ENCODE measurements at places on chromosomes 1 and 21.

GRCh38 chr1:179129702-179130473 lies 48.0 kb downstream of the TOR3A start:
- peak; percentile 66 for DNase-seq

- no peak for DNase-seq
Measured at GRCh38 chr1:83950106-83950661, 48.7 kb downstream of the TTLL7 start.

DNA sequence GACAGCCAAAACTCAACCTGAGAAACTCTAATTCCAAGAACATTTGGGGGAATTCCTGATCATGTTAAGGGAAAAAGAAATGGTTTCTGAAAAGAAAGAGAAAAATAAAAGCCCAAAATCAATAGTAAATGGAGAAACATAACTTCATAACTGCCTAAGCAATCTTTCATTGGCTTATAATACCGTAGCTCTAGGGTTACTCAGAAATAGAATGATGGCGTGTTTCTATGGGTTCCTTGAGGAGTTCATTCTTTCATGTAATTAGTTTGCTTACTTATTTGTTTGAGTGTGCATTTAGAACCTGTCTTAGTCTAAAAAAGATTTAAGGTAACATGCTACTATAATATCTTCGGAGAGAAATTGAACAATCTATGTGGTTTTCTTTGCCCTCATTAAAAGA lies 37.5 kb upstream of the FBXO28 start:
- DNase-seq: no peak

DNA sequence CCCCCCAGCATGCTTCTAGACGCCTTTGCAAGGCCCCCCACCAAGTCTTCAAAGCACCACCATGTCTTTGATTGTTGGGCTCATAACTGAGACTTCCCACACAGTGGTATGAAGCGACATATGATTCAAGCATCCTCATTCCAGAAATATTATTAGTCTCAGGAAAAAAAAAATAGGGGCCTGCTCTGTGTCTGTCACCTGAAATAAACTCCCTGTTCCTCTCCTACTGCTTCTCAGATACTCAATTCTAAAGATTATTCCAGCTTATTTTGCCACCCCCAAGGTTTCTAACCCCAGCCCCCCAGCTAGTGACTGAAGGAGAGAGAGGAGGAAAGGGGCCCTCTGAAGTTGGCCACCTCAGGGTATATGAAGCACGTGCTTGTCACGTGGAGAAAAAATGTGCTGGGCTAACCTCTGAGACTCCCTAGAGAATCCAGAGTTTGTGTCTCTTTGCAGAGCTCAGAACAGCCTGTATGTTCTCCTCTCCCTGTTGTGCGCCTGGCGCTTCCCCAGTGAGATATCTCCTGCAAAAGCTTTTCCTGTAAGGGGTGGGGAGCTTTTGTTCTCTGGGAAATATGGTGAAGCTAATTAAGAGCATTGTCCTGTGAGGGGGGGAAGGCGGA lies 35.9 kb upstream of the RASAL2 start:
- DNase-seq: peak; percentile 65

DNA sequence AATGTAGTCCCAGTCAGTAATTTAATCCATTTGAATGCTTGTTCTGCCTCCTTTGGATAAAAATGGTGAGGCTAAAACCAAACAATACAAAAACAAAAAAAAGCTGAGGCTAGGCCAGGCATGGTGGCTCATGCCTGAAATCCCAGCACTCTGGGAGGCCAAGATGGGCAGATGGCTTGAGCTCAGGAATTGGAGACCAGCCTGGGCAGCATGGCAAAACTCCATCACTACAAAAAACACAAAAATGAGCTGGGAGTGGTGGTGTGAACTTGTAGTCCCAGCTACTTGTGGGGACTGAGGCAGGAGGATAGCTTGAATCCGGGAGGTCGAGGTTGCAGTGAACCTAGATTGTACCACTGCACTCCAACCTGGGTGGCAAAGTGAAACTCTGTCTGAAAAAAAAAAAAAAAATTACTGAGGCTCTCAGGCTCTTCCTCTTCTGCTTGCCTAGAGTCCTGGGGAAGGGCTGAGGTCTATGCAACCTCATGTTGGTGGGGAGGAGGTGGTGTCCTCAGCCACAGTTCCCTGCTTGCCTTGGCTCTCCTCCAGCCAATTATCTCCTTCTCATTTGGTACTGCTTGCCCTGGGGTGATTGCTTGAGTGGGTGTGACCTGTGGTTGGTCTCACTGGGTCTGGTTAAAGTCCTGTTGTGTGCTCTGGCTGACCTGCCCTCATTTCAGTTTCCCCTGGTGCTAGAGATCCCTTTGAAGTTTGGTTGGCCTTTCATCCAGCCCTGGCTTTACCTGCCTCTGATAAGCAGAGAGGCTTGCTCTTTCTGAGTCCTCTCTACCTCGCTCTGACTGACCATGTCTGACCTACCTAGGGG lies 20.9 kb downstream of the S1PR1 start:
- DNase-seq: no peak

- no peak for DNase-seq
Measured at GRCh38 chr1:177392336-177392735, 221.6 kb downstream of the BRINP2 start.

- no peak for DNase-seq
Measured at GRCh38 chr1:235455823-235456222, 48.4 kb downstream of the B3GALNT2 start.

- DNase-seq: no peak
Measured at GRCh38 chr1:70666381-70667140, 255.5 kb downstream of the CTH start.

DNA sequence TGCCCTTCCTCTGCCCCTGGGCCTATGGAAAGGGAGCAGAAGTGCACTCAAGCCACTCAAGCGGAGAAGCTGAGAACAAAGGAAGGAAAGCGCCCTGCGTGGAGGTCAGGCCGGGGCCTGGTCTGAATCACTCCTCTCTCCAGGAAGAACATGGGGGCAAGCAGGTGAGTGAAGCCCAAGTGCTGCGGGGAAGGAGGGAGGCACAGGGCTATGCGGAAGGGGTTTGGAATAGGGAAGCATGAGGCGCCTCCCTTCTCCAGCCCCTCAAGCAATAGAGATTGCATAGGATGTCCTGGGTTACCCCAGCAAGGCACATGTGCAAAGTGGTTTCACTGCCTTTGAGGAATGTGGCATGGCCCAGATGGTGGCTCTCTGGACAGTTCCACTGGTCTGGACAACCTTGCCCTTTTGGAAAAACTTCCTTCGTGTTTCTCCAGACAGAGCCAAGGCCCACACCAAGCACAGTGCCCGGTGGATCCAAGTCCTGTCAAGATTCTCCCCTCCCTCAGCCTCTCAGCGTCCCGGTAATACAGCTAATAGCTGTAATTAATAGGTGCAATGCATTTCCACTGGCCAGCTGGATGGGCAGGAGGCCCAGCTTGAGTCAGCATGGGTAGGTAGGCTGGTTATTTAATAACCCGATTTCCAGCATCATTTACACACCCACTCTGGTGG lies 13.7 kb downstream of the BLACAT1 start:
- DNase-seq: no peak

DNA sequence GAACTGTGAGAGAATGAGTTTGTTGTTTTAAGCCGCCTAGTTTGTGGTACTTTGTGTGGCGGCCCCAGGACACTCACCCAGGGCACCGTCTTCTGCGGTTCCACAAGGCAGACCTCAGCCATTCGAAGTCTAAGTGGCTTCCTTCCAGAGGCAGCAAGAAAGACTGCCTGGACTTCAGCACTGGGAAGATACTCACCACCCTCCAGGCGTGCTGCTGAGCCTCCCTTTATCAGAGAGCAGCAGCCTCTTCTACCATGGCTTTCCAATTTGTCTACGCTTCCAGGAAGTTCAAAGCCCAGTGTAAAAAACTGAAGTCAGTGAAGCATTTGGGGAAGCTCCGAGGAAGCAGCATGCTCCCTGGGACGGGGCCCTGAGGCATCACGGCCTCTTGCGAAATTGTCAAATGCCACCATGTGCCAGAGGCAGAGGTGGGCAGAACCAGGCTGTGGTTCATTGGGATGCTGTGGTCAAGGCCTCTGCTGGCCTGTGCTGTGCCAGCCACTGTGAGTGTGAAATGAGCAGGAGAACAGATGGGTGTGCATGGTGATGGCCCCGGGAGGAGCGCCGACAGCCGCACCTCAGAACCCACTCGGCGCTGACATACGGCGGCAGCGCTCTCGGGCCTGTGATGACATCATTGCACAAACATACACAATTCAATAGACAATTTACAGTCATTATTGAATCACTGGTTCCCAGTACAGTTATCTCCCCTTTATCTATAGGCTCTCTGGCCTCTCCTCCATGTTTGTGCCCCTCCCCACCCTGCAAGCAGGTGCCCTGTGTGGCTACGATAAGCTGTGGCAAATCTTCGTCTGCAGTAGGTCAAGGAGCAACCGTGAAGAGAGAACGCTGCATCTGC lies 110.4 kb downstream of the PDE9A start:
- DNase-seq: no peak

DNA sequence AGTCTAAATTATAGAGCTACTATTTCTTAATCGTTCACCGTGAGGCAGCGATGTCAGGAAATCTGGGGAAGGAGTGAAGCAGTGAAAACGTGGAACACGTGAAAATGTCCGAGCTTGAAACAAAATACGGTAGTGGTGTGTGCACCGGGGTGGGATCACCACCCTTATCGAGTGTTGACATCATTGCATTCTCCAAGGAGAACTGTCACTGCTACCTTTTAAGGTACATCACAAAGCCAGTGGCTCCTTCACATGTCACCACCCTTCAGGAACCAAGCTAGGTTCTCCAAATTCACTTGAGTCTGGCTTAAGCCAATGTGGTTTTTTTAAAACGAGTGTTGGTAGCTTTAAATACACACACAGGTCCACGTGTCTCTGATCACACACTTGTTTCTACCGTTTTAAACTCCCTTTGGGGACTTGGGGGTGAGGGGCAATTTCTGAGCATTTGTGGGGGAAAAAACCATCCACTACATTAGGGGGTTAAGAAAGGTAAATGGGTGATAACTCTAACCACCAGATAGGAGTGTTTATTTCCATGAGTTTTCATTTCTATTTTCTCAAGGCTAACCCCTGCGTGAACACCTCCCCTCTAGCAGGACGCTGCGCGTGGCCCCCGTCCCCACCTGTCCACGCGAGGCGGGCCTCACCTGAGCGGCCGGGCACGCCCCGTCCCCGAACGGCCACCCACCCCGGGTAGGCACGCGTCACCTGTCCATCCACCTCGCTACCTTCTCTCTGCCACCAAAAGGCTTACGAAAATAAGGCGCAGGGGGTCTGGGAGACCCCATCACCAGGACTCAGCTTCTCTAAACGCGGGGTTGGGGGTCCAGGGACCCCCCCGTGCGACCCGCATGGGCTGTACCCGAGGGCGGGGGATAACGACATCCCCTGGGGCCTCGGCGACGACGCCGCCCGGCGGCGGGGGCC lies 978 bp downstream of the PRDM15 start:
- DNase-seq: peak; percentile 66

DNA sequence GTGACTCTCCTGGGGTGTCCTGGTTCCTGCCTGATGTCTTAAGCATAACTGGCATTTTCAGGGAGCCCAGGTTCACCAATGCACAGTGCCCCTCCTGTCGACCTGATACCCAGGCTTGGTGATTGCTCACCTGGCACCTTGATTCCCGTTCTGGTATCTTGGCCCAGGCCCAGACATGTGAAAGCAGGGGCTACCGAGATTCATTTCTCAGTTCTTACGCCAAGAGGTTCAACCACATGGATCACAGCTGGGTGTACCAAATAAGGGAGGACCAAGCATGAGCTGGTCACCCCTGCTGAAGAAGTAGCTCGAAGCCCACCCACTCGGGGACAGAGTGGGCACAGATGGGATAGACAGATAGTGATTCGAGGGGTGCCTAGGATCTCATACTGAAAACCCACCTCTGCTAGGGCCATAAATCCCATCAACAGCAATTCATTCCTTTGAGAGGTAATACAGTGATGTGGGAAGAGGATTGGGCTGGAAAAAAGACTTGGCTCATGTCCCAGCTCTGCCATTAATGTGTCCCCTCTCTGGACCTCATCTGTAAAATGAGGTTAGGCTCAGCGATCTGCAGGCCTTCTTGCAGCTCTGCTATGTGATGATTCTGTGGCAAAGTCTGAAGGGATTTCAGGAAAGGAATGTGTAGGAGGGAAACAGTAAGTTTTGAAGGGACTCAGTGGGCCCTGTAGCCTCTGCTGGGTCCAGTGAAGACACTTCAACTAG lies 2.7 kb downstream of the EPHX1 start:
- DNase-seq: peak; percentile 30

- DNase-seq: no peak
Measured at GRCh38 chr21:42839271-42840231, 39.8 kb downstream of the WDR4 start.

GRCh38 chr1:2631136-2632050 lies 1.4 kb downstream of the MMEL1 start:
- no peak for DNase-seq

DNA sequence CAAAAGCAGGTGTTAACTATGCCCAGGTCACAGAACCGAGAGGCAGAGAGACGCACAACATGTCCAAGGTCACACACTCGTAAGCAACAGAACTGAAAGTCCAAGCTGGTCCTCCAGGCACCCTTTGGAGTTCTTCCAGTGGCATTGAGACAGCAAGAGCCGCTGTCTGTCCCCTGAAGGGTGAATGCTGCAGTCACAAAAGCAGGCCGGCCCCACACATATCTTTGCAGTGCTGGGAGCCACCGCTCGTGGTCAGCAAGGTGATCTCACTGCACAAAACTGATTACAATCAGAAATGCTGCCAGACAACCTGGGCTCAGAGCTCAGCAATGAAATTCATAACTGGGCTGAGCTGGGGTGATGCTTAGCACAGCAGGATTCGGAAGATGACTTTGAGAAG lies 47.4 kb upstream of the RAB4A start:
- no peak for DNase-seq

DNA sequence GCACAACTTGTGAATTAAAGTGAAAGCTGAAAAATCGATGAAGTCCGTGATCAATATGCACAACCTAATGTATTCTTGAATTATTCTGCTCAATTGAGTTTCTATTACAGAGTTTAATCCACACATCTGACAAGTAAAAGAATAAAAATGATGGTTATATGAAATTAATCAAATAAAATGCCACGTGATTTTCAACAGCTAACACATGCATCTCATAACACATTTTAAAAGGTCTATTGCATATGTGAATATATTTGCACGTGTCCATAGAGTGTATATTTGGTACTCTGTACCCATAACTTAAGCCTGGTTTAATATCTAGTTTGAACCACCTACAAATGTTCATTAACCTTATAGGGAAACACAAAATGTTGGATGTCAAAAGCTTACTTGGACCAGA lies 266.2 kb downstream of the NTNG1 start:
- no peak for DNase-seq

DNA sequence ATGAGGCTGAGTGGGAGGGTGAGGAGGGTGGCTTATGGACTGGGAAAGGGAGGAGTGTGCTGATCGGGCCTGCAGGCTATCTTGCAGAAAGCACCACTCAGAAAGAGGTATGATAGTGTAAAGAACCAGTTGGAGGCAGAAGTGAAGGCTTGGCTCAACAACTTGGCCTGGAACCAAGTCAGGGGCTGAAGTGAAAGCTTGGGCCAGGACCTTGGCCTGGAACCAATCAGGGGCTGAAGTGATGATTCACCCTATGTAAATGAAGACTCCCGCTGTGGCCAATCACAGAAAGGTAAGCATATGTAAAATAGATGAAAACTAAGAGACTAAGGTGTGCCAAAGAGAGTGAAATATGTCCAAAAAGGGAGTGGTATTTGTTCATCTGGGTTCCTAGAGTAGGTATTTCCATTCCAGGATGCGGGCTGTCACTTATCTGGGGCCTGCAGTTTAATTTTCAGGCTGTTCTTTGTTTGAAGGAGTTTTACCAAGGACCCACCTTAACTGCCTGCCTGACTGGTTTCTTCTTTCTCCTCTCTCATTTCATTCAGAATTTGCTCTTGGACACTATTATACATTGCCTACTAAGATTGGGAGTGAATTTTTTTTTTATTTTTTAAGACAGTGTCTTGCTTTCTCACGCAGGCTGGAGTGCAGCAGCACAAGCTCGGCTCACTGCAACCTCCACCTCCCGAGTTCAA lies 5.1 kb upstream of the RFX5 start:
- DNase-seq: no peak
